ENCODE measurements at places on chromosomes 2 and 18. TPM values are rescaled to one million over a fixed set of nuclear protein-coding genes. Genes with fewer than 3 reads are reported as not detected.
A peak's percentile ranks its signal among the peaks of the same experiment; 100 is the strongest.

DNA sequence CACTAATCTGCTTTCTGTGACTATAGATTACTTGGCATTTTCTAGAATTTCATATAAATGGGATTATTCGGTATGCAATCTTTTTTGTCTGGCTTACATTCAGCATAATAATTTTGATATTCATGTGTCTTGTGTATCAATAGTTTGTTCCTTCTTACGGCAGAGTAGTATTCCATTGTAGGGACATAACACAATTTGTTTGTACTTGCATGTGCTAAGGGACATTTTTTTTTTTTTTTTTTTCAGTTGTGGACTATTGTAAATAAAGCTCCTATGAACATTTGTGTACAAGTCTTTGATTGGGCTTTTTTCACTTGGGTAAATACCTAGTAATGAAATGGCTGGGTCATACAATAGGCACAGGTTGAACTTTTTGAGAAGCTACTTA, 45.1 kb downstream of the ARL5A start:
- no peak for DNase-seq

- no peak for DNase-seq
Measured at GRCh38 chr2:30663806-30664205, 143.4 kb downstream of the CAPN13 start.

DNA sequence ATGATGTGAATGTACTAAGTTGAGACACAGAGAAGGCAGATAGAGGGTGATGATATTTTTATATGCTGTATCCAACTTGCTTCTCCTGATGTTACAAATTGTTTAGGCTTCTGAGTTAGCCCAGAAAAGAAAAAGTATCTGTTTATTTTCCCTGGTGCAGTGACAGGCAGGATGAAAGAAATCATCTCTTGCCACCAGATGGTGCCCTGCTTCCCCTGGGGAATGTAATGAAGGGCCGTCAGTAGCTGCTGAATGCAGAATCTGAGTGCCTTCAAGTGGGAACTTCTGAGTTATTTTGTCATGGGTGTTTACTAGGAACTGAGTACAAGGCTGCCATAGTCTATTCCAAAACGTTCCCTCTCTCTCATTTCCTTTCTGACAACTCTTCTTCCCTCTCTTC, 525.6 kb downstream of the MBD2 start:
- DNase-seq = peak; percentile 22

- DNase-seq = no peak
Measured at GRCh38 chr2:237682856-237683670, 55.7 kb downstream of the LRRFIP1 start.

DNA sequence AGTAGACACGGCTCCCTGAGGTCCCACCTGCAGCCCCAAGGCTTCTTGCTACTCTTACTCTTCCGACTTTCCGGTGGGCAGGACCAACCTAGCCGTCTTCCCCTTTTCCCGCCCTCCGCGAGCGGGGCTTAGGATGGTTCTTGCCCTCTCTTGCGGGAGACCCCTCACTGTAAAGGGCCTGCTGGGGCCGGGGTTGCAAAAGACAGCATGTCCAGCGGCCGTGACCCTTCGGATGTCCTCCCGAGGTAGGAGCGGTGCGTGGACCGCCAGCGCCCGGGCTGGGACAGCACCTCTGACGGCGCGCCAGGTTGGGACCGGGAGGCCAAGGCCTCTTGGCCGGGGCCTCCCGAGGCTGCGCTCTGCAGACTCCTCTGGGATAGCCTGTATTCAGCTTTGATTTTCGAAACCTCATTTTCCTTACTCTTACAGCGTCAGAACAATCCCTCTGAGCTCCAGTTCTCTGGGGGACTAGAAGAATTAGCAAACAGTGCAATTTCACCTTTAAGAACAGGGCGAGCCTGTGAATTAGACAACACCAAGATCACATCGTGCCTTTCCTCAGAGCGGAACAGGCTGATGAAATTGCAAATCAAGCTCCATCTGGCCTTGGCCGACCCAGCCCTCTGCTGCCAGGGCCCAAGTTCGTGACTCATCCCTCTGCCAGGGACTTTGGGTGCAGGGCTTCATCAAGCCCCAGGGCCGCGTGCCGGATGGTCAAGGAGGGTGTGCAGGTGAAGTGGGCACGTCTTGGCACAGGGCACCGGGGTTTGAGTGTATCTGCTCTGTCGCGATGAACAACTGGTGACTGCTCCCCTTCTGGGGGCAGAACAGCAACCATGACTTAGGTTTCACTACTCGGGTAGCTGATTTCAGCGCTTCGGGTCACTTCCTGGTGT, 777 bp downstream of the MOCOS start:
- DNase-seq = peak; percentile 19

GRCh38 chr2:111066062-111066593, 54.6 kb upstream of the BCL2L11 start:
- DNase-seq = no peak

Gene SLC16A14
- 2.4 TPM for total RNA-seq

Gene COLEC12
- total RNA-seq = 0.55 TPM
